Activated naive CD4-positive, alpha-beta T cell treated with Interleukin-2 at 50 U/mL for 16 hours (primary cell): ENCODE measurements at places on chromosomes 1 and 21.

DNA sequence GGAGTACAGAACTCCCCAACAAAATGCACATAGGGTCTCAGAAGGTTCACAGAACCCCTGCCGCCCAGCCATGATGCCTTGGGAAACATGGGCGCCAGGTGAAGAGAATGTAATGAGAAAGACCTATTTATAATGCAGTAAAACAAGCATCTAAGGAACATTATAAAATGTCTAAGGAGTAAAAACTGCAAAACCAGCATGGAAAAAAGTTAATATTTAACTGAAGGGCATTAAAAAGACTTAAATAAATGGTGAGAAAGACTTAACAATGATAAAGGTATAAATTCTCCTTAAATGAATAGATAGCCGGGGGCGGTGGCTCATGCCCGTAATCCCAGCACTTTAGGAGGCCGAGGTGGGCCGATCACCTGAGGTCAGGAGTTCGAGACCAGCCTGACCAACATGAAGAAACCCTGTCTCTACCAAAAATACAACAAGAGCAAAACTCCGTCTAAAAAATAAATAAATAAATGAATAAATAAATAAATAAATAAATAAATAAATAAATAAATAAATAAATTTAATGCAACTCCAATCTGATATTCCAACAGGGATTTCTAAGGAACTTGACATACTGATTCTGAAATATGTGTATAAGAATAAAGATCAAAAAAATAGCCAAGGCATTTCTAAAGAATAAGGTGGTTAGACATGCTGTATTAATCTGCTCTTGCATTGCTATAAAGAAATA is 27.3 kb upstream of the ACOT11 start:
- DNase-seq, result no peak

DNA sequence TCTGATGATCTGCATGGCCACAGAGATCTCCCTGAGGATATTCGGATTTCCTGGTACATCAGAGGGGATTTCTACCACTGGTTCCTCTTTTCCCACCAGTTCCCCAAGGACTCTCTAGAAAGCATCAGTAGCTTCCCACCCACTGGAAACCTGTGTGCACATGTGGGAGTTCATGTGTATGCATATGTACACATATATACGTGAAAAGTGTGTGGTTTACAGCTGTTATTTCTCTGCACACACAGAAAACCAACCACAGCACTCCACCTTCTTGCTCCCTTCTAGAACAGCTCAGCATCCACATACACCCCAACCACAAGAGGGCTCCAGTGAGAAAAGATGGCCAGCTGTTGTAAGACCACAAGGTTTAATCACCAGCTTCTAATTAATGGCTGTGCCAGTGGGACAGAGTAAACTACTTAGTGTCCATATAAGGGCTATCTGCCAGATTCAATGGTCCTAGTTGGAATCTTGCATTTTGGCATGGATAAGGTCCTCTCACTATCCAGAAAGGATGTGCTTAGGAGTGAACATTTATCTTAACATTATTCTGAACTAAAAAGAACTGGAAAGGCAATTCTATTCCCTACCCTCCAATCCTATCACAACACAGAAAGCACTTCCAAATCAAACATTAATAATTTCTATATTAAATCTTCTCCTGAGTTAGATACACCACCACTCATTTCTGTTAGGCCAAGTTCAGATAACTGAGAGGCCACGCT is 24.1 kb downstream of the GPR3 start:
- DNase-seq, result peak; percentile 55

DNA sequence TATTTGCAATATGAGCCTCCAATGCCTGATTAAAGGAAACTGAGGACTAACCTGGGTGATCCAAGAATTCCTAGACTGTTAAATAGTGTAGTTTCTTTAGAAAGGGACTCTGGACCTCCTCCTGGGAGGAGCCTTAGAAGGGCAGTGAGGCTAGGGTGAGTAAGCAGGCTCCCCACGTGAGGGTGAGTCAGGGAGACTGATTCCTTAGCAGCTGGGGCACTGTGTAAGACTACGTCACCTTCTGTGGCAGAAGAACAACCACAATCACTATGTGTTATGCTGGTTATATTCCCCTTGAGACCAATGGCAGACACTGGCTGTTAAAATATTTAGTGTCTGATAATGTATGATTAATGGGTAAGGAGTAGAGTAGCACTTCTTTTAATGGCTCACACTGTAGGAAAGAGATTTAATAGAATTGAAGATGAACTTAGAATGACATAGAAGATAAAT is 53.3 kb upstream of the SYT14 start:
- DNase-seq, result peak; percentile 65

GRCh38 chr1:210757677-210758076 is 376.3 kb downstream of the KCNH1 start:
- DNase-seq, result no peak

- no peak for DNase-seq
These were observed 8.6 kb upstream of the EPHA2 start for GRCh38 chr1:16164213-16165072.

GRCh38 chr1:115280064-115280463 is 58.0 kb downstream of the NGF start:
- DNase-seq, result no peak

GRCh38 chr1:181369416-181369815 is 113.9 kb upstream of the CACNA1E start:
- no peak for DNase-seq

GRCh38 chr1:200334661-200335256 is 75.1 kb downstream of the ZNF281 start:
- DNase-seq, result no peak

- no peak for DNase-seq
These were observed 480.6 kb downstream of the CAMTA1 start for GRCh38 chr1:7265771-7266371.

- no peak for DNase-seq
These were observed 59.5 kb downstream of the TRIM11 start for GRCh38 chr1:228347181-228347580.

GRCh38 chr1:38680801-38681510 is 178.6 kb downstream of the RRAGC start:
- no peak for DNase-seq

DNA sequence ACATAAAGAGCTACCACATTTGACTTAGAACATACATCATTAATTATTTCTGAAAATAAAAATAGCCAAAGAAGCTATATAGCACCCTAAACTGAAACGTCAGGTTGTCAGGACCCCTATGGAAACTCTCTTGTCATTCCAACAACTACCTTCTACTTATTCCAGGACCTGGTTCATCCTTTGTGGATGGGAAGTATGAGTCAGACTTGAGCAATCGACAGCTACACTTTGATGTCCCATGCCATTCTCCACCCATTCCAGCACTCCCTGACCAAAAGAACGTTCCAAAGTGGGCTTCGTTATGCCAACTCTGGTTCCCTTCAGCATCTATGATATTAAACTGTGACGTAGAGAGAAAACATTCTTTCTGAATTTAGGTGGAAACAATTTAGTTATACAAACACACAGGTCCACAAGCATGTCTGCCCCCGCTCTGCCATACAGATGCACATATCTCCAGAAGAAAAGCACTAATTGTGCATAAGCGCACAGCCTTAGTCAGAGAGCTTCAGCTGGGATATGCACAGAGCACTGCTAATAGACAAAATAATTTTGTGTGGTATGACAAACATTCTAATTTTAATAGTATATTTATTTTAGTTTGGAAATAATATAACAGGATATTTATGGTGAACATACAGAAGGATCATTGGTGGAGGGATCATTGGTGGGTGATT is 723.1 kb upstream of the B3GALT2 start:
- DNase-seq, result no peak

DNA sequence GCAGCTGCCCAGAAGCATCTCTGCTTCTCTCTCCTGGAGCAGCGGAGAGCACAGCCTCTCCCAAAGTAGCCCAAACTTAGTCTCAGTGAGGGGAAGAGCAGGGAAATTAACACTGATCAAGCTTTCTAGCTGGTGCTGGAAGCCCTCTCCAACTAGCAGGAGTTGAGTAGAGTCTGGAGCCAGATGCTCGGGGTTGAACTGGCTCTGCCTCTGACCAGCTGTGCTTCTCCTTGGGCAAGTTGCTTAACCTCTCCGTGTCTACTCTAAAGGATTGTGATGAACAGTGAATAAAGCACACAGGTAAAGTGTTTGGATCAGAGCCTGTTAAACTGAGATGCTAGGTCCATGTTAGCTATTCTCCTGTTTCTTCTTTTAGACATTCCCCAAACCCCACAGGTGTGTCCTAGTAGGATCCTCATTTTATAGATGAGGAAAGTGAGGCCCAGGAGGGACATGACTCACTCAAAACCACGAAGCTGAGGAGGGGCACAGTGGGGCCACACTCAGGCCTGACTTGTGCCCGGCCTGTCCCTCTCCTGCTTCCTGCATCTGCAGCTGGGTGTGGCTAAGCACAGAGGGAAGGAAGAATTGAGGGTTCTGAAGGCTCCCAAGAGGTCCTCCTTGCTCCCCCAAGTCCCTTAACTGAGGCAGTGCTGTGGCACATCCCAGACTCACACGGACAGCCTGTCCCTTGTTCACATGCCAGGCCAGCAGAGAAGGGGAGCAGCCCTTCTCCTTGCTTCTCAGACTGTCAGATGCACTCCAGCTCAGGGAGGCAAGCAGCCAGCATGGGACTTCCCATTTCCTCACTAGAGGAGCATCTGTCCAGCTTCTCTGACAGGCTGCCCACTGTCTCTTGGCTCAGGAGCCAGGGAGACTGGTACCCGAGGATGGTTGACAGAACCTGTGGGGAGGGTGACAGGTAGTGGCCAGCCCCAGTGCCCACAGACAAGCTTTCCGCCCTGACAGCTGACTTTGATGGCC is 152.0 kb upstream of the IGSF21 start:
- DNase-seq, result no peak
